Stimulated activated CD8-positive, alpha-beta memory T cell treated with anti-CD3 and anti-CD28 coated beads, Interleukin-7, amount 100 ng/mL, for 24 hours (primary cell): ENCODE measurements at places on chromosomes 4 and X.

GRCh38 chr4:90745176-90745575 is 618.0 kb downstream of the CCSER1 start:
- no peak for DNase-seq

GRCh38 chr4:144304025-144304424 is 163.5 kb upstream of the GYPA start:
- DNase-seq = no peak

- DNase-seq = no peak
Measured at GRCh38 chr4:1116838-1117237, 3.5 kb upstream of the RNF212 start.

- DNase-seq = no peak
Measured at GRCh38 chrX:150450519-150451177, 87.5 kb downstream of the MAMLD1 start.

DNA sequence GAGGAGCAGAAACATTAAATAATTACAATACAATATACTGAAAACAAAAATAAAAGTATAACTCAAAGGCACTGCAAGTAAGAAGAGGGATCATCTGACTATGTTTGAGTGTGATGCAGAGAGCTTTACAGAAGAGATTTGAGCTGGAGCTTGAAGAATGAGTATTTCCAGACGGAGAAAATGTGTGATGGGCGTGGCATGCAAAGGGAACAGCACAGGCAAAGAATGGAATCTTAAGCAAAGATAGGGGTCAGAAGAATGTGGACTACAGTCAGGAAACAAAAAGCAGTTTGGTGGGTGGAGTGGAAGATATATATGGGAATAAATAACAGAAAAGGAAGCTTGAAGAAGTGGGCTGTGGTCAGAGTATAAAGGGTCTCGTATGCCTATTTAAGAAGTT is 45.5 kb downstream of the OPHN1 start:
- no peak for DNase-seq

DNA sequence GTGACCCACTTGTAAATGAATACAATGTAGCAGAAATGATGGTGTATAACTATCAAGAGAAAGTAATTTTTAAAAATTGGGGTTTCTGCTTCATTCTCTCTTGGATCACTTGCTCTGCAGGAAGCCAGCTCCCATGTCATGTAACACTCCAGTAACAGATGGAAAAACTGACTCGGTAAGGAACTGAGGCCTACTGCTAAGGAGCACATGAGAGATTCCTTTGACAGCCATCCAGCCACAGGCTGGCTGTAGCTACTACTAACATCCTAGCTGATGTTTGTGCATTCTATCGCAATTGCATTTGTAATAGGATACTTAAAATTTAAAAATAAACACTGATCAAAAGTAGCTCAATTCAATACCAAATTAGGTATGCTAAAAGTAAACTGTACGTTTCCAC is 102.3 kb upstream of the MAB21L2 start:
- no peak for DNase-seq

- DNase-seq = no peak
Measured at GRCh38 chrX:9597361-9598035, 132.6 kb downstream of the TBL1X start.

DNA sequence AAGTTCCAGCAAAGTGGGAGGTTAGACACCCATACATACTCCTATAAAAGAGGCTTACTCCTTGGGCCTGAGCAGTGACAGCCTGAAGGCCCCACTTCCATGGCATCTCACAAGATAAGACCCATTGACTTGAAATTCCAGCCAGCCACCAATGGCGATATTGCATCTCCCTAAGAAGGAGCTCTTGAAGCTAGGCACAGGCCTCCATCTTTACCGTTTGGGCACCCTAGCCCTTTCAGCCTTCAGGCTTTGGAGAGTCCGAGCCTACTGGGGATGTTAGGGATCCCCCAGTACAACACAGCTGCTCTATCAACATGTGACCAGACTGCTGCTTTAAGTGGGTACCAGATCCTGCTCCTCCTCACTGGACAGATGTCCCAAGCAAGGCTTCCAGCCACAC is 189.5 kb downstream of the MAGEE1 start:
- no peak for DNase-seq

- DNase-seq = no peak
Measured at GRCh38 chrX:23699636-23700194, 32.4 kb downstream of the PRDX4 start.

DNA sequence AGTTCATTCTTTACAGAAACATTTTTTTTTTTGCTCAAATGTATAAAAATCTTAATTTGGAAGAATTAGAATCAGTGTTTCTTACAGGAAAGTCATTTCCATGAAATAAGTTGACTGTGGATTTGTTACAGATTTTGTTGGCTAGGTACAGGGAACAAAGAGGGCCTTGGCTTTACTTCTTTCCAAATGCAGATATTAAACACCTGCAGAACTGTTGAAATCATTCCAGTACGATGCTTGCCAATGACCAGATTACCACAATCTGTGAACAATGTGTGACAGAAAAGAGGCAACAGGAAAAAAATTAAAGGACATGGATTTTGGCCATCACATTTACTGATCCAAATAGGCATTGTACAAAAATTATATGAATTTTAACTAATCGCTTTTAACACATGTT is 70.8 kb downstream of the ANXA10 start:
- no peak for DNase-seq

- DNase-seq = no peak
Measured at GRCh38 chr4:121377076-121377475, 3.7 kb downstream of the QRFPR start.

DNA sequence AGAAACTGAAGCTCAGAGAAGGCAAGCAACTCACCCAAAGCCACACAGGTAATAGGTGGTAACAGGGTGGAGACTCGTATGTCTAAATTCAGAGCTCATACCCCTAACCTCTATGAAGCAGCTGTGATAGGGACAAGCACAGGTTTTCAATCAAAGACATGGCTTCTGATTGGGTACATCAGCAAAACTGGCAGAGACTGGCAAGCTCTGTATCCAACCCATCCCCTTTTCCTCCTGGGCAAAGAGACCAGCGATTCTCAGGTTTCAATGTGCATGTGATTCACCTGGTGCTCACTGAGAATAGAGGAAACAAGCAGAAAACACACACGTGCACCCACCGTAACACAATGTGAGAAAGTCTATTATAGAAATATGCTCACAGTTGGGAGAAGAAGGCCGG is 153.0 kb downstream of the SMIM20 start:
- no peak for DNase-seq

DNA sequence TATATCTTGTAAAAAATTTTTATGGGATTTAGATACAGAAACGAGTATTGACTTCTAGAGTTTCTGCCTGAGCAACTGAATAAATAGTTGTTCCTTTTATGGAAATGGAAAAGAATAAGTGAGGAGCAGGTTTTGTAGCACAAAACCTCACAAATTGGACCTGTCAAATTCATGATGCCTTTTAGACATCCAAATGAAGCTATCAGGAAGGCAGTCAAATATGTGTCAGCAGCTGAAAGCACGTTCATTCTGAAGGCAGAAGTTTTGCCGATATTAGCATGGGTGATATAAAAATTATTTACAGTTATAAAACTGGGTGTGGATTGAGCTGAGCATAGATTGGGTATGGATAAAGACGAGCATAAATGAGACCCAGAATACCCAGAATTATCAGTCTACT is 374.0 kb downstream of the EPHA5 start:
- no peak for DNase-seq

GRCh38 chr4:133154725-133155124 is 5.6 kb downstream of the PCDH10 start:
- DNase-seq = no peak

- DNase-seq = no peak
Measured at GRCh38 chr4:114547340-114548134, 51.1 kb upstream of the UGT8 start.

DNA sequence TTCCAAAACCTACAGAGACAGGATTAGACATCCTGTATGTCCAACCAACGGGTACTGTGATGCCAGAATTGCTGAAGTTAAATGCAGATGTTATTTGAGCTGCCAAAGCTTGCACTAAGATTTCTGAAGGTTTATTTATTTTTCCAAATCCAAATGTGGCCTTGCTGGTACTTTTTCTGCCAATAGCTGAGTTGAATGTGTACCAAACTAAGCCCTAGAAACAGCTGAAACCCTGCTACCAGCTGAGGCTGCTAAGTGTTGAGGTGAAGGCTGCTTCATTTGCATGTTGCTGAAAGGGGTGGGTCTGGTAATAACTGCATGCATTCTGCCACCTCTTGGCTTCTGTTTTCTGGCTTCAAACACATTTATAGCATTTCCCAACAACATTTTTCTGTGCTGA is 366.5 kb downstream of the FAT4 start:
- DNase-seq = no peak

GRCh38 chrX:110944311-110944750 is 148.7 kb upstream of the CHRDL1 start:
- no peak for DNase-seq

DNA sequence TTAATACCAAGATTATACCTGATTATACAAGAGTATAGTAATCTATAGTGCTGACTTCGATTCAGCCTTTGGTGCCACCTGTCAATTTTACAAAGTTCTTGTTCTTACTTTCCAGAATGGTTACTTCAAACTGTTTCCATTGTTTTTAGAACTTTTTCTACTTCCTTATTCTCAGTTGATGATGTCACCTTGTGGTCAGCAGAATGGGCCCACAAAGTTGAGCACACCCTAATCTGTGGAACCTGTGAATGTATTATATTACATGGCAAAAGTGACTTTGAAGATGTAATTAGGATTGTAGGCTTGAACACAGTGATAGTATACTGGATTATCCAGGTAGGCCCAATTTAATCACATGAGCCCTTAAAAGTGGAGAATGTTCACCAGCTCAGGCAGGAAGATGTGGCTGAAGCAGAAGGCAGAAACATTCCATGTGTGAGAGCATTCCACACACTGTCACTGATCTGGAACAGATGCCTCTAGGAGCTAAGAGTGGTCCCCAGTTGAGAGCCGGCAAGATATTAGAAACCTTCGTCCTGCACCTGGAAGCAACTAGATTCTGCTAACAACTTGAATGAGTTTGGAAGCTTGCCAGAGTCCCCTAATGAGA is 6.3 kb upstream of the SGMS2 start:
- DNase-seq = no peak

- DNase-seq = no peak
Measured at GRCh38 chrX:44054863-44055601, 81.8 kb upstream of the NDP start.
